ENCODE measurements at places on chromosomes 12 and 14. TPM values are rescaled to one million over a fixed set of nuclear protein-coding genes. Genes with fewer than 3 reads are reported as not detected.

GRCh38 chr12:9943240-9943639 is 11.1 kb upstream of the CLEC2A start:
- DNase-seq: no peak
- peaks cover 6% of the 10 kb centered on the region for H3K27me3 ChIP-seq
- H3K4me1 ChIP-seq: no peaks in the 10 kb centered on the region
- H3K36me3 ChIP-seq: no peaks in the 10 kb centered on the region
- no peak overlapping the region for H3K4me3 ChIP-seq

- no peak overlapping the region for H3K27ac ChIP-seq
- DNase-seq: no peak
- H3K4me3 ChIP-seq: no peak overlapping the region
Observed at GRCh38 chr12:109346920-109347319, 780 bp upstream of the MYO1H start.

- H3K27ac ChIP-seq: no peak overlapping the region
- no peak overlapping the region for H3K4me3 ChIP-seq
- H3K36me3 ChIP-seq: no peaks in the 10 kb centered on the region
- DNase-seq: no peak
Observed at GRCh38 chr12:12035229-12035628, 35.5 kb upstream of the BCL2L14 start.

DNA sequence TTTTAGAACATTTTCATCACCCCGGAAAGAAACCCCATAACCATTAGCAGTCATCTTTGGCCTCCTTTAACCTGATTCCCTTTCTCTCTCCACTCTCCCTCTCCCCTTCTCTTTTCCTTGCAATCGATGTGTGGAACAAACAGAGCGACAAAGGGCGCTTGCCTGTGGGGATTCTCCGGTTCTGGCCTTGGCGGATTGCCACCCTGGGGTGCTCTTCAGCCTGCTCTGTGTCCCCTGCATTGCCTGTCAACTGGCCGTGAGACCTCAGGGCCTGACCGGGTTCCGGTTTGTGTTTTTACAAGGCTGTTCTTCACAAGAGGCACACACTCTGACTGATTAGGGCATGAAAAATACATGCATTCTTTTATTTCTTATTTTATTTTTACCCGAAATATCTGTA is 27.8 kb downstream of the LRTM2 start:
- H3K27ac ChIP-seq: no peak overlapping the region
- no peaks in the 10 kb centered on the region for H3K4me1 ChIP-seq
- no peak for DNase-seq
- no peaks in the 10 kb centered on the region for H3K36me3 ChIP-seq
- H3K4me3 ChIP-seq: no peak overlapping the region

DNA sequence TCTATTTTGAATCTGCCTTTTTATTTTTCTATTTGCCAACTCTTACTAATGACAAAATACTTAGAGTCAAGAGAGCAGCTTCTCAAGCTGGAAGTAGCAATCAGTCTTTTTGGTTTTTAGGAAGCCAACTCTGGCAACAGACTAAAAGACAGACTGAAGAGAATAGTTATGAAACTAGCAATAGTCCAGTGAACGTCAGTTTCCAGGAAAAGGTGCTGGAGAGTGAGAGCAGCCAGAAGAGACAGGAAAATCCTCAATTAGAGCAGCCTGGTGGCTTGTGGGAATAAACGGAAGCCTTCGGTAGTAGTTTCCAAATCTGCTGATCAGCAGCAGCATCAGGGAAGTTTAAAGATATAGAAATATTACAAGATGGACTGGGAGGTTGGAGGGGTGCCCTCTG is 27.1 kb downstream of the ATG14 start:
- H3K4me1 ChIP-seq: peaks cover 21% of the 10 kb centered on the region
- peak overlapping the region; percentile 57 for H3K27ac ChIP-seq
- DNase-seq: no peak
- H3K36me3 ChIP-seq: peaks cover 88% of the 10 kb centered on the region
- H3K27me3 ChIP-seq: no peaks in the 10 kb centered on the region
- H3K4me3 ChIP-seq: no peak overlapping the region

GRCh38 chr12:110281549-110282299 is 677 bp downstream of the ATP2A2 start:
- H3K4me1 ChIP-seq: peaks cover 58% of the 10 kb centered on the region
- DNase-seq: no peak
- H3K4me3 ChIP-seq: peak overlapping the region; percentile 86
- no peaks in the 10 kb centered on the region for H3K27me3 ChIP-seq

GRCh38 chr12:2445968-2446367 is 348.8 kb upstream of the FKBP4 start:
- no peak overlapping the region for H3K27ac ChIP-seq
- no peak for DNase-seq
- no peaks in the 10 kb centered on the region for H3K4me1 ChIP-seq

PTPN21 gene
- 20.0 TPM for total RNA-seq

CLEC2B gene
- 29.6 TPM for total RNA-seq

Measured in stomach (tissue), 19 donors.